ENCODE measurements at places on chromosomes 16 and 17.

- DNase-seq = no peak
Observed at GRCh38 chr17:79083191-79083971, 8.8 kb downstream of the ENGASE start.

DNA sequence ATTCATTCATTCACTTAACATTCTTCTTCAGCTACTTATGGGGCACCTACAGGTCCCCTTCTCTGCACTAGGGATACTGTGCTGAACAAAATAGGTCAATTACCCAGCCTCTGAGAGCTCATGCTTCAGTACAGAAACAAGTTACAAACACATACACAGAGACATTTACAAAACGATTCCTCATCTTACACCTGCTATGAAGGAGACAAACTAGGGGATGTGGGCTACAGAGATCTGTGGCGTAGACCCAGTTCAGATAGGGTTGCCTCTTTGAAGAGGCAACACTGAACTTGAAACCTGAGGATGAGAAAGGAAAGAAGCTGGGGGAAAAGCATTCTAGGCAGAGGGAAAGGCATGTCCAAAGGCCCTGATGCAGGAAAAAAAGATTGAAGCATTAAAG lies 5.2 kb downstream of the IL21R start:
- no peak for DNase-seq

- DNase-seq = no peak
Observed at GRCh38 chr17:40115101-40115436, 6.7 kb upstream of the MSL1 start.

DNA sequence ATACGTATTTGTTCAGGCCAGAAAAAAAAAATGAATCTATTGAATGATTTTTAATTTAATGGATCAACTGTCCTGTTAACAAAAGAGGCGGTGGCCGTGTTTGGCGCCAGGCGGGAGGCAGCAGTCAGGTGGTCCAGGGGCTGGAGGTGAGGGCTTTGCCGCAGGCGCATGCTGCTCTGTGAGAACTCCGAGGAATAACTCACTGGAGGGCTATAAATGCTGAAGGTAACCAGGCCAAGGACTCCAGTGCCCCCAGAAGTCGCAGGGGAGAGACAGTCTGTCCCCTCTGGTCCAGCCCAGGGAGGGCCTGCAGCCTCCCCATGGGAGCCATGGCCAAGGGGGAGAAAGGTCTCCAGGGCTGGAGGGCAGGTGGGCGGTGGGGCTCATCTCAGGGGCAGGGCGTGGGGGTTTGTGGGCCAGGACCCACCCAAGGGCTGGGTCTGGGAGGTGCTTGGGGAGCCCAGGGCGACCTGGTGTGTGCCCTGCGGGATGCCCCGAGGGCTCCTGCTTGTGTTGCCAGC lies 7.1 kb upstream of the BAHCC1 start:
- DNase-seq = no peak

DNA sequence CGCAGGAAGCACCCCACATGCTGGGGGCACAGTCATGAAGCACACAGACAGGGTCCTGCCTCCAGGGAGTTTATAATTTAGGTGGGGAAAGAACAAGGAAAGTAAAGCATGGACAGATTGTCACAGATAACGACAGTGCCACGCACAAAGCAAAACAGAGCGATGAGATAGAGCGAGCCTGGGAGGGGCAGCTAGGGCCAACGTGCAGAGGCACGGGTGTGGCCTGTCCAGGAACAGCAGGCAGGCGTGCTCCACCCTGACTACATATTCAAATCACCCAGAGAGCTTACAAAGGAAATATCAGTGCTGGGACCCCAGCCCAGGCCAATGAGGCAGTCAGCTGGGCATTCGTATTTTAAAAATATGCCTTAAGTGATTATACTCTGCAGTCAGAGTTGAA lies 16.8 kb downstream of the LGALS9 start:
- DNase-seq = no peak

- no peak for DNase-seq
Observed at GRCh38 chr16:12091569-12092543, 115.3 kb downstream of the SNX29 start.

GRCh38 chr16:87365021-87365713 lies 18.4 kb downstream of the FBXO31 start:
- DNase-seq = no peak

DNA sequence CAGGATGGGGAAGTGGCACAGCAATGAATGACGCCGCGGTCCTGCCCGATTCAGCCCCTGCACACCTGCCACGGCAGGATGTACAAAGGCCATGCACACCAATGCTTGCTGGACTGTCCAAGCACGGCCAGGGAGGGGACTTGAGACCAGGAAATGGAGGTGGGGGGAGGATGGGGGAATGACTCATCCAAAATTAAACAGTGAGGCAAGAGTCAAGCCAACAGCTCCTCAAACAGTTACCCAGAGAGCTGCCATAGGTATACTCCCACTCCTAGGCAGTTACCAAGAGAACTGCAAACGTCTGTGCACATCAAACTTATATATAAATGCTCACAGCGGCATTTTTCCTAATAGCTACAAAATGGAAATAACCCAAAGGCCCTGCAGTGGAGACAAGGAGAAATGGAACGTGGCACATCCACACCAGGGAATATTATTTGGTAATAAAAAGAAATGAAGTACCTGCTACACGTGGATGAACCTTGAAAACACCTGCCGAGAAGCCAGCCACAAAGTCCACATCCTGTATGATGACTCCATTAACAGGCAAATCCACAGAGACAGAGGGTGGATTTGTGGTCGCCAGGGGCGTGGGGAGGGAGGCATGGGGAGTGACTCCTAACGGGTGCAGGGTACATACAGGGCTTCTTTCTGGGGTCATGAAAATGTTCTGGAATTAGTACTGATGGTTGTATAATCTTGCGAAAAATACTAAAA lies 54.1 kb downstream of the VAC14 start:
- DNase-seq = no peak

- no peak for DNase-seq
Observed at GRCh38 chr16:49602201-49602975, 228.8 kb downstream of the C16orf78 start.

DNA sequence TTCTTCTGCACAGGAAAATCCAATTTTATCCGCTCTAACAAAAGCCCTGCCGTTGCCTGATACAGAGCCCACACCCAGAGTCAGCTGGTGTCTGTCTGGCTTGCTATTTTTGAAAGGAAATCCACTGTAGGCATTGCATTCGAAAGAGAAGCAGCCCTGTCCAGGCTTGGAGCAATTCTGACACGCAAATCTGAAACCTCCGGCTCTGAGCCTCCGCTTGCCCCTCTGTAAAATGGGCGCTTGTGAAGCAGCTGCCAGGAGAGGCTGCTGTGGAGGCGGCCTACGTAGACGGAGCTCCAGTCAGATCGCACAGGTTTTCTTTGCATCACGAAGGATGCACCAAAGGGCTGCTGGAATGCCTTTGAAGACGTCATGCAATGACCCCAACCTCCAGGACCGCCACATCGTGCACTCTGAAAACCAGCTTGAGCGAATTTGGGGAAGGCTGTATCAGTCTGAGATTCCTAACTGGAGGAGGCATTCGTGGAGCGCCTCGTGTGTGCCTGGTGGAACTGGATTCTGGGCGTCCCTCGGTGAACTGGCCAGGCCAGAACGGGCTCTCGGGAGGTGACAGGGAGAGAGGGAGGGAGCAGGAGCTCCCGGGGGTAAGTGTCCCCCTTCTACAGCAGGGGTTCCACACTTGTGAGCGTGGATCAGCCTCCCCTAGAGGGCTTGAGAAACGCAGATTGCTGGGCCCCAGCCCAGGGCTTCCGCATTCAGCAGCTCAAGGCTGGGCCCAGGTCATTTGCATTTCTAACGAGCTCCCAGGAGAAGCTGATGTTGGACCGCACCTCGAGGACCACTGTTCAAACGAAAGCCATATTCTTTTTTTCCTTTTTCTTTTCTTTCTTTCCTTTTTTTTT lies 215.5 kb downstream of the MRTFB start:
- peak; percentile 25 for DNase-seq

DNA sequence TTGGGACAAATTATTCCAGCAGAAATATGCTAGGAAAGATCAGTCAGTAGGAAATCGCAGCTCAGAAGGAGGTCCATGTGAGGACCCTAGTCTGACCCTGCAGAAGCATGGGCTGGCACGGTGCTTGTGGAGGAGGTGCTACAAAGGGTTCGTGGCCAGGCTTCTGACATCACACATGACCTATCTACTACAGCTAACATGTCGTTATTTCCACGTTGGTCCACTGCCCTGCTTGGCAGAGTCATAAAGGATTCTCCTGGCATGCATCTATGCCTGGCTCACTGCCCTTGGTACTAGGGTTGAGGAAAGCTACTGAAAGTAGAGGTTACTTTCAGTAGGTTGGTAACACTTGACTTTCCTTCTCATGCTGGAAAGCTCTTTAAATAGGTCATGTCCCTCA lies 118.1 kb upstream of the SHISA6 start:
- DNase-seq = no peak

- DNase-seq = no peak
Observed at GRCh38 chr16:31704138-31704537, 169.5 kb upstream of the ZNF267 start.

- no peak for DNase-seq
Observed at GRCh38 chr17:75707079-75707571, 14.1 kb upstream of the ITGB4 start.

DNA sequence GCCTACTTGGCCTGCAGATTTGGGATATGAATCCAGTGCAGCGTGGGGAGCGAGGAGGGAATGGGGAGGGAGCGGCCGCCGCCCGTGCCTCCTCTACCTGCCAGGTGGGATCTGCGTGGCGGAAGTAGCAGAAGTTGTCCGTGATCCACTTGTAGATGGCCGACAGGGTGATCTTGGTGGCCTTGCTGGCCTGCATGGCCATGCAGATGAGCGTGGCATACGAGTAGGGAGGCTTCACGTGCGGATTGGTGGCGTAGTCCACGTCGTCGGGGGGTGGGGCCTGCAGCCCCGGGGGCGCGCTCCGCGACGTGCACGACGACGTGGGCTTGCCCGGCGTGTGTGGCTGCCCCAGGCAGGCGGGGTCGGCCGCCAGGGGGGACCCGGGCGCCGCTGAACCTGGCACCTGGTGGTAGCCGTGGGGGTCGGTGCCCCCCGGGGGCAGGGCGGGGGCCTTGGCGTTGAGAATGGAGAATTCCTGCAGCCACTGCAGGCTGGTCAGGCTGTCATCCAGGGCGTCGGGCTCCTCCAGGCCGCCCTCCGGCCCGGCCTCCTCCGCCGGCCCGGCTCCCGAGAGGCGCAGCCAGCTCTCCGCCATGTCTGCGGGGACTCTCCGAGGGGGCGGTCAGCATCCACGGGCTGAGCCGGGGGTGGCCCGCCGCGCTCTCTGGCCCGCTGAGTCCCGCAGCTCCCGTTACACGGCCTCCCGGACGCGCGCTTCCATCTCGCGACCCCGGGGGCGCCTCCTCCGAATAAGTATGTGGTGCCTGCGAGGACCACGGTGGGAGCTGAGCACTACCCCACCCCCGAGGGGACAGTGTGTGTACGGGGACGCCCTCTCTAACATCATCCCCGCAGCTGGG lies 1.0 kb downstream of the FOXJ1 start:
- DNase-seq = peak; percentile 37

DNA sequence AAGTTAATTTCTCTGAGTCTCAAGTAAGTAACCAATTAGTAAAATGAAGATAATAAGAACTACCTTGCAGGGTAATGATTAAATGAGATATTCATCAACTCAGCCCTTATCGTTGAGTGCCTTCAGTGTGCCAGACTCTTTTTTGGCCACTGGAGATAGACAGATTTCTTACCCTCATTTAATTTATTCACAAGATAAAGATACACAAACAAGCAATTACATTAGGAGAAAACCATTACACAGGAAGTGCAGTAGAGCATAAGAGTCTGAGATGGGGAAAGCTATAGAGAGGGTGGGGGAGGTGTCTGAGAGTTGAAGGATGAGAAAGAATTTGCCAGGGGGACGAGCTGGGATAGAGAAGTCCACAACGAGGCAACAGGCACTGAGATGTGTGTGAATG lies 72.5 kb upstream of the BCAR1 start:
- no peak for DNase-seq

- no peak for DNase-seq
Observed at GRCh38 chr16:56936950-56937349, 5.0 kb downstream of the HERPUD1 start.

DNA sequence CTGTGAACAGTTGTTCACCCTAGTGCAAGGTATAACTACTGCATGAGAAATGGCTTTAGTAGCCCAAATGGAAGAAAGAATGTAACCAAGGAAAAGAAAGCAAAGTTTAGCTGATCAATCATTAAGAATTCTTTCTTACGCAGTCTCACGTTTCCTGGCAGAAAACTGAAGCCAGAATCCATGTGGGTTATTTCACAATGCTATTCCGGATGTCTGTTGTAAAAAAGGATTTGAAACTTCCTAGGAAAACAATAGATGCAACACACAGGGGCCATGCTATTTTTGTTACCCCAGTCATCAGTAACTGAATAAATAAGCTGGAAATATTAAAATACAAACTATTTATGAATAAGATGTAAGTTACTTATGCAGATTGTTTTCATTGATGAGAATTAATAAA lies 802.5 kb downstream of the CDH8 start:
- DNase-seq = no peak

DNA sequence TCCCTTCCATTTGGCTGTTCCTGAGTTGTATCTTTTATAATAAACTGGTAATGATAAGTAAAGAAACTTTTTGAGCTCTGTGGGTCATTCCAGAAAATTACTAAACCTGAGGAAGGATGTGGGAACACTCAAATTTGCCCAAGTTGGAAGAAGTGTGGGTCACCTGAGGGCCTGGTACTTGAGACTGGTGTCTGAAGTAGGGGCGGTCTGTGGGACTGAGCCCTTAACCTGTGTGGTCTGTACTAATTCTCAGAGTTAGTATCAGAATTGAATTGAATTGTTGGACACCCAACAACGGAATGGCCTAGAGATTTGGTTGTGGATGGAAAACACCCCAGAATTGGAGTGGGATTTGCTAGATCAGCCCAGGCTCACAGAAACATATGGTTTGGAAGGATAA lies 43.1 kb downstream of the IKZF3 start:
- no peak for DNase-seq

- no peak for DNase-seq
Observed at GRCh38 chr17:47808830-47809480, 12.6 kb downstream of the OSBPL7 start.

- no peak for DNase-seq
Observed at GRCh38 chr17:10744501-10745000, 14.7 kb upstream of the TMEM220 start.

DNA sequence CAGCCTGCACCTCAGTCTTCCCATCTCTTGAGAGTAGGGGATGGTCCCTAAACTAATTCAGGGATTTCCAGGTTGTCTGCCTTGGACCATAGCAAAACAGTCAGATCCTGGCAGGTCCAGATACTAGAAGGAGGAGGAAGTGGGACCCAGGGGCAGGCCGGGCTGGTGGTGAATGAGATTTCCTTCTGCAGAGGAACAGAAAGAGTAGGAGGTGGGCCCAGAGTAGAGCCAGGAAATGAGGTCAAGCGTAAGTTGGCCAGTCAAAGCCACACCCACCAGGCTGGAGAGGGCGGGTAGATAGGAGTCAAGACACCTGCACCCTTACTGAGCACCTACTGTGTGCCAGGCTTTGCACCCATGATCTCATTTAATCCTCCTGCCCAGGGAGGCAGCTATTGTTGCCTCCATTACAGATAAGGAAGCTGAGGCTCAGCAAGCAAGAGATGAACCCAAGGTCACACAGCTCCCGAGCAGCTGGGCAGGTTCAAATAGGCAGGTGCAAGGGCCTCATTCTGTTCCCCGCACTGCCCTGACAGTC lies 2.6 kb downstream of the CDH5 start:
- no peak for DNase-seq

All from activated CD4-positive, alpha-beta T cell treated with anti-CD3 and anti-CD28 coated beads, Interleukin-2, amount 50 U/mL, for 1 hour (primary cell).